ENCODE measurements at places on chromosomes 11 and 22.

GRCh38 chr22:20589614-20590476 is 82.4 kb downstream of the MED15 start:
- no peak for DNase-seq

DNA sequence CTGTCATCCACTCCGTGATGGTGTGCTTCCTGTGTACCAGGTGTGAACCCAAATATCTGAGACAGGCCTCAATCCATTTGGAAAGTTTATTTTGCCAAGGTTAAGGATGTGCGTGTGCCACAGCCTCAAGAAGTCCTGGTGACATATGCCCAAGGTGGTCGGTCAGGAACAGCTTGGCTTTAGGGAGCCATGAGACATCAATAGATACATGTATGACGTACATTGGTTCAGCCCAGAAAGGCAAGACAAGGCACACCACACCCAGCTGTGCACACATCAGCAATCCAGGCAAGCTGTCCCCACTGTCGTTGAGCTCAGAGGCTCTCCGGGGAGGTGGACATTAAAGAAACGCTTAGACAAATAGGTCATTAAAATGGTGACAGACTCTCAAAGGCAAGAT is 56.8 kb upstream of the SHANK2 start:
- no peak for DNase-seq

DNA sequence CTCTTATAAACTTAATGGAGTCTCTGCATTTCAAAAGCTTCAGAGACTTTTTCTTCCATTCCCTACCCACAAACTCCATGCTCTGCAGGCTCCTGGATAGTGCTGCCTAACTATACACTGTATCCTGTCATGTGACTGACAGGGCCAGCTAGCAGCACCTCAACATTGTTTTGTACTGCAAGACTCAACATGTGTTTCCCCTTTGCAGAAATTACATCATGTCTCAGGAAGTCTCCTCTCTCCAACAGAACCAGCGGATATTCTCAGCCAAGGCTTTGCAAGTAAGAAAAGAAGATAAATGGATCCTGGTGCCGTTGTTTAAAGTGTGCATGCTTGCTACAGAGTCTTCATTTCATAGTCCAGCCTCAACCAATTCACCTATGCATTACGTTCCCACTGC is 164.0 kb upstream of the UBASH3B start:
- no peak for DNase-seq

- no peak for DNase-seq
Observed at GRCh38 chr11:64268025-64268892, 16.2 kb downstream of the BAD start.

DNA sequence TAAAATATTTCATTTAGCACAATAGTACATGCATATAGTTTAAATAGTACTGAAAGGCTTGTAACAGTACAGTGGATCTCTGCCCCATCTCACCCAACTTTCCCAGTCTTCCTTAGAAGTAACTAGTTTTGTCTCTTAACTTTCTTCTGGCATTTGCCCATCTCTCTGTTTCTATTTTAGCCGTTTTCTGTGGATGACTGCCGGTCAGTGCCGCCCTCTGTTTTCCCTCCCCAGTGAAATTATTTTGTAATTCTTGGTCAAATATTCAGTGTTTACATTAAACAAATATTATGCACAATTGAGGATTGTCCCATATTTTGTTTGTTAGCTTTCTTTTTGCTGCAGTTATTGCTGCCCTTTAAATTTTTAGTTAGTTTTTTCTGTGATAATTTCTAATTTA is 8.3 kb downstream of the PDHX start:
- DNase-seq = no peak

GRCh38 chr11:104254347-104254746 is 90.4 kb upstream of the PDGFD start:
- DNase-seq = peak; percentile 3

GRCh38 chr22:25176175-25176574 is 23.5 kb upstream of the CRYBB3 start:
- DNase-seq = no peak

DNA sequence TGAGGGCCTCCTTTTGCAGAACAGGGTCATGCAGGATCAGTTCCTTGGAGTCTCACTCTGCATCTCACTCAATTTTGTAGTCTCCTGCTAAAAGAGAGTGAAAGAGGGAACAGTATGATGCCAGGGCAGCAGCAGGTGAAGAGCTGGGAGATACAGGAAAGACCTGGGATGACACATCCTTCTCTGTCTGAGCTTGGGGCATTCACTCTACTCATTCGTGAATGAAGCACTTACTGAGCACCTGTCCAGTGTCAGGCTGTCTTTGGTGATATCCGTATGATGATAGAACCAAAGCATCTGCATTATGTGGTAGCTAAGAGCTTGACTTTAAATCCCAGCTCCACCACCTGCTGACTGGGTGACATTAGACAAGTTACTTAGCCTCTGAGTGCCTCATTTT is 14.4 kb downstream of the SREBF2 start:
- no peak for DNase-seq

GRCh38 chr11:62340269-62340901 is 3.1 kb downstream of the ASRGL1 start:
- DNase-seq = peak; percentile 12

DNA sequence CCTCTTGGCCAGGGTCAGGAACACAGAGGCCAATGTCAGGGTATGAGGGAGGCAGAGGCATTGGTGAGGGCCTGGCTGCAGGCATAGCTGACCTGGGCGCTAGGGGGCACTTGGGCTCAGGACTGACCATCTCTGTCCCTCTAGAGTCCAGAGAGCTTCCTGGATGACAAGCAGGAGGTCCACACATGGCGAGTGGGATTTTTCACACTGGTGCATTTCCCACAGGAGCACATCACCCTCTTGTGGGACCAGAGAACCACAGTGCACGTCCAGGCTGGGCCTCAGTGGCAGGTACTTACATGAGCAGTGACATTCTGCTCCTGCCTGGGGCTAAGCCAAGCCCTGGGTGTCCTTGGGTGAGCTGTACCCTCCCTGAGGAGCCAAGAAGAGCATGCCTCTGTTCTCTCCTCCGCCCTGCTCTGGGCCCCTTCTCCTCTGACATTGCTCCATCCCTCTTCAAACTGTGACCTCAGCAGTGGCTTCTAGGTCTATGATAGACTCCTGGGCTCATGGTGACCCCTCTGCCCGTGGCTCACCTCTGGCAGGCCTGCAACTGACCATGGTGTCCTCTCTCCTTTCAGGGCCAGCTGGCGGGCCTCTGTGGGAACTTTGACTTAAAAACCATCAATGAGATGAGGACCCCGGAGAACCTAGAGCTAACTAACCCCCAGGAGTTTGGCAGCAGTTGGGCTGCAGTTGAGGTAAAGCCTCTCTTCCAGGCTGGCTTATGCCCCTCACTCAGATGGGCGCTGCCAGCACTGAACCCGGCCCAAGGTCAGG is 46.6 kb downstream of the OTOG start:
- DNase-seq = no peak

DNA sequence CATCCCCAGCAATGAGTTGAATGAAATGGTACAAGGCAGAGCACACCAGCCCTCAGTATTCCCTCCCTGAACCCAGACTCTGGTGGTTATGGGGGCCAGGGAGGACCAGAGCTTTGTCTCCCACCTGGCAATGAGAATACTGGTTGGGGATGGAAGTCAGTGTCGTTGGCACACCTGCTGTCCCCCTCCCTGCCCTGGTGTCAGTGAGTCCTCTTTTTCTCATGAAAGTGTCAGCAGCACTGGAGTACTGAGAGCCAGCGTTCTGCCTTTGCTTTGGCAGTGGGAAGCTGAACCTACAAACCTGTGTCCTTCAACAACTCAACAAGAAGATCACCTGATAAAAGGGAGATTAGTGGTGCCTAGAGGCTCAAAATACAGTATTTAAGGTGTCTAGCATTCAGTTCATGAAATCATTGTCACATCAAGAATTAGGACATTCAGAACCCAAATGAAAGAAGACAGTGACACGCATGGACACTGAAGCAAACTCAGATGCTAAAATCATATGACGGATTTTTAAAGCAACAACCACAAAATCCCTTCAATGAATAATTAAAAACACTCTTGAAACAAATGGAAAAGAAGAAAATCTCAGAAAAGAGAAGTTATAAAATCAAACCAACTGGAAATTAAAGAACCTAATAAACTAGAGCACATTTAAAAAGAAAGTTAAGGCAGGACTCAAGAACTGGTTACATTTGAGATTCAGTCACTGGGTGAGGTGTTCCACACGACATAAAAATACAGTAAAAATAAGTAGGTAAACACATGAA is 77.5 kb upstream of the VPREB1 start:
- DNase-seq = no peak

GRCh38 chr11:20873054-20873453 is 203.7 kb downstream of the NELL1 start:
- DNase-seq = no peak

DNA sequence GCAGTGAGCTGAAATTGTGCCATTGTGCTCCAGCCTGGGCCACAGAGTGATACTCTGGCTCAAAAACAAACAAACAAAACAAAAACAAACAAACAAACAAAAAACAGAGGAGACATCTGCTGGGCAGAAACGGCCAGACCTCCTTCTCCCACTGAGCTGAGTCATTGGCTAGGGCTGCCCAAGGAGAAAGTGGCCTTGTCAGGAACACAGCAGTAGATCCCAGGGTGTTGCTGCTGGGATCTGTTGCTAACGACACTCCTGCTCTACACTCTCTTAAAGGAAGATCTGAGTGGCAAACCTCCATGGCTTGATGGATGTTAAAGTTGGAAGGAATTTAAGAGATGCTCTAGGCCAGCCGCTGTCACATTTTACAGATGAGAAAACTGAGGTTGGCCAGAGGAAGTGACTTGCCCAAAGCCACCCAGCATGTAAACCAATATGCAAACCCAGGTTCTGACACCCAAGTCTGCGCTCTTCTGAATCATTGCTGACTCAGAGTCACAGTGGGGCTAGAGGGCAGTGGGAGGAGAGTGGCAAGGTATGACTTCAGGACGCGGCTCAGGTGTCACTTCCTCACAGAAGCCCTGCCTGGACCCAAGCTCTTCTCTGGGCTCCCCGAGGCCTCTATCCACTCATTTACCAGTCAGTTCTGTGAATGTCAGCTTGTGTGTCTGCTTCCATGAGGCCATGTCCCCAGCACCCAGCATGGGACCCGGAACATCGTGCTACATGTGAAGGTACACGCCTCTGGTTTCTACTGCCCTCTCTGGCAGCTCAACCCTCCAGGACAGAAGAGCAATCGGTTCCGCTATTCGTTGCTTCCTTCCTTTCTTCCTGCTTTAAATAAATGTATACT is 11.3 kb upstream of the GDPD5 start:
- DNase-seq = no peak
